Muscle of leg (tissue), 16 donors: ENCODE measurements at places on chromosomes 16 and 17. TPM values are rescaled to one million over a fixed set of nuclear protein-coding genes. Genes with fewer than 3 reads are reported as not detected.

GRCh38 chr17:49104511-49105074 lies 28.0 kb upstream of the B4GALNT2 start:
- DNase-seq = no peak

- DNase-seq = no peak
These were observed 326.7 kb downstream of the CDH13 start for GRCh38 chr16:82953517-82953916.

DNA sequence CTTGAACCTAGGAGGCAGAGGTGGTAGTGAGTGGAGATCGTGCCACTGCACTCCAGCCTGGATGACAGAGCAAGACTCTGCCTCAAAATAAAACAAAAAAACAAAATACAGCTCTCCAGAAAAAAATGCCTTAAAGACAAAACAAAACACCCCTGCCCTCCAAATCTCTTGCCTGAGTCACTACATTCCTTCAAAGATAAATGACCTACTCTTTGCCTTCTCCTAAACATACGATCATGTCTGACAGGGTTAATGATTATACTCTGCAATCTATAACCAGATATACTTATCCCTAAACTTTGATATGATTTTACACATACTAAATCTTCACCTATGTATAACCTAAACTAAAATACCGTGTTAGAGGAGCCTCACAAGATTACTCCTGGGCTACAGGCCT lies 1.4 kb upstream of the SETD6 start:
- no peak for DNase-seq

GRCh38 chr16:19860166-19861041 lies 24.2 kb downstream of the GPRC5B start:
- DNase-seq = no peak

The ARHGAP23 gene
- 29.3 TPM for polyA plus RNA-seq

DNA sequence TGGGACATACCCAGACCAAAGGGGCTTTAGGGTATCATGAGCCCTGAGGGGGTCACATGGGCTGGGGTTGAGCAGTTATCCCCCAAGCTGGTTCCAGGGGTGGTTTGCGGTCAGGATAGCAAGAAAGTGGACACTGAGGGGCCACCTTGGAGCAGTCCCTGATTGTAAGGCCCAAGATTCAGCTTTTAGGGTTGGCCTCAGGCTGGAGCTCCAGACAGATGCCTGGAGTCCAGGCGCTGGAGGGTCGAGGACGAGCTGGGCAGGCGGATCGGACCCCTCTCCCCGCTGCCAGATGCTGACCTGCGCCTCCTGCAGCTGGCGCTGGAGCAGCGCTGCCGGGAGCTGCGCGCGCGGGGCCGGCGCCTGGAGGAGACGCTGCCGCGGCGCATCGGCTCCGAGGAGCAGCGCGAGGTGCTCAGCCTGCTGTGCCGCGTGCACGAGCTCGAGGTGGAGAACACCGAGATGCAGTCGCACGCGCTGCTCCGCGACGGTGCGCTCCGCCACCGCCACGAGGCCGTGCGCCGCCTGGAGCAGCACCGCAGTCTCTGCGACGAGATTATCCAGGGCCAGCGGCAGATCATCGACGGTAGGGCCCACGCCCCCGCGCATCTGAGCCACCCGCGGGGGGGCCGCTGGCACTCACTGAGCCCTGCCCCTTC lies 10.0 kb downstream of the BTBD17 start:
- no peak for DNase-seq

DNA sequence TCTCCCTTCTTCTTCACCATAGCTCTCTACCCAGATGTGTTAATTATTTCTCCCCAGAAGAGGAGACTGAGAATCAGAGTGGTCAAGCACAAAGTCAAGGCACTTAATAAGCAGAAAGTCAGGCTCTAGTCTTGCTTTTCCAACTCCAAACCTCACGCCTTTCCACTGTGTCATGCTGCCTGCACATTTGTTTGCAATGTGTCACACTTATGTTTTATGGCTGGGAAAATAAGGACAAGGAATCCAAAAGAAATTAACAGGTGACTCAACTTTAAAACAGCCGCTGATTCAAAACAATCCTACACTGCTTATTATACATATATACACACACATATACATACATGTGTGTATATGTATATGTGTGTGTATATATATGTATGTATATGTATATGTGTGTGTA lies 255.7 kb upstream of the DYNLRB2 start:
- no peak for DNase-seq

DNA sequence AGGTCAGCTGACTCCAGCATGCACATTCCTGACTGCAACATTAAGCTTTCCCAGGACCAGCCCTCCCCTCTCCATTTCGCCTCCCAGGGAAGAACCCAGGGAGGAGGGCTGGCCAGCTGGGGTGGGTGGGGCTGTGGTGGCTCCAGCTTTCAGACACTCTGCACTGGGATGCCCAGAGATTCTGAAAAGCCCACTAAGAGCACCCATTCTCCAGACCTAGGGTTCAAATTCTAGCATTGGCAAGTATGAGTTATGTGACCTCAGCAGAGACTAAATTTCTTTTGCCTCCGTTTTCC lies 7.8 kb downstream of the DLX3 start:
- no peak for DNase-seq

The CCT6B gene
- polyA plus RNA-seq = 2.0 TPM

The BAHCC1 gene
- 8.5 TPM for polyA plus RNA-seq

DNA sequence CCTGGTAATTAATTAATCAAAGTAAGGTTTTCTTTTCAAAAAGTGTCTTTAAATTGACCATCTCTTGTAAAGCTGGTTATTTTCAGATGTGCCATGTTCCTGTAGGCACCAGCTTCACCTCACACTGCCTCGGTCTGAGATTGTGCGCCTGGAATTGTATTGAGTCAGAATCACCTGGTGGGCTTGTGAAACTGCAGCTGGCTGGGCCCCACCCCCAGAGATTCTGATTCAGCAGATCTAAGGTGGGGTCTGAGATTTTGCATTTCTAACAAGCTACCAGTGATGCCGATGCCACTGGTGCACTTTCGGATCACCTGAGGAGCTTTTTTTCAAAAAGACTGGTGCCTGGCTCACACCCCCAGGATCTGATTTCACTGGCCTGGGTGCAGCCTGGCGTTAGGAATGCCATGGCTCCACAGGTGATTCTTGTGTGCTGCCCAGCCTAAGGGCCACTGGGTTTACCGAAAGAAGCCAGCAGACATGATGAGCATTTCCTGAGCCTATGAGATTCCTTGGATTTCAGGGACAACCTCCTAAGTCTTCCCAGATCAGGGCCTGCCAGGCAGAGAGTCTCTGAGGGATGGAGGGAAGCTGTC lies 59.2 kb upstream of the TOB1 start:
- no peak for DNase-seq

The PITPNC1 gene
- 9.4 TPM for polyA plus RNA-seq

DNA sequence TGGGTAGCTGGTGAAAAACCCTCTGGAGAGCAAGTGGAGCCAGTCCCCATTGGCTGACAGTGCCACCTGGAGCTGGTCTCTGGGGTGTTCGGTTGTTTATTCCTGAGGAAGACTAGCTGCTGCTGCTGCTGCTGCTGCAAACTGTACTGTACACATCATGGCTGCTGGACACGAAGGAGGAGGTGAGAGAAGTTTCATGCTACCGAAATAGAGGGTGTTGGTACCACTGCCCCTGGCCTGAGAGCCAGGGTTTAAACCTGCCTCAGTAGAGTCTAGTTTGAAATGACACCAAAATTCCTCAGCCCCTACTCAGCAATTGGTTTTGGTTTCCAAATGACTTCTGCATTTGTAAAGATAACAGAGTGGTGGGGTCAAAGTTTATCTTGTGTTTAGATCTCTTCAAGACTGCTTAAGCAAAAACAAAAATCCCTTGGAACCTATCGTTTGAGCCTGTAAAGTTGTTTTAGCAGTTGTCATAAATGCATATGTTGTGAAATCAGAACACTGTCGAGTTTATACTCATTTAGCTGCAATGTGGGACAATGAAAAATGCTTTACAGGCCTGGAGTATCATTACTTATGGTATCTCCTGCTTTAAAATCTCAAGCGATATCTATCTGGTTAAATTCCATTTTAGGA lies 40.8 kb downstream of the CYB5B start:
- DNase-seq = no peak

GRCh38 chr17:36148559-36149295 lies 27.7 kb downstream of the TBC1D3B start:
- DNase-seq = peak; percentile 57

DNA sequence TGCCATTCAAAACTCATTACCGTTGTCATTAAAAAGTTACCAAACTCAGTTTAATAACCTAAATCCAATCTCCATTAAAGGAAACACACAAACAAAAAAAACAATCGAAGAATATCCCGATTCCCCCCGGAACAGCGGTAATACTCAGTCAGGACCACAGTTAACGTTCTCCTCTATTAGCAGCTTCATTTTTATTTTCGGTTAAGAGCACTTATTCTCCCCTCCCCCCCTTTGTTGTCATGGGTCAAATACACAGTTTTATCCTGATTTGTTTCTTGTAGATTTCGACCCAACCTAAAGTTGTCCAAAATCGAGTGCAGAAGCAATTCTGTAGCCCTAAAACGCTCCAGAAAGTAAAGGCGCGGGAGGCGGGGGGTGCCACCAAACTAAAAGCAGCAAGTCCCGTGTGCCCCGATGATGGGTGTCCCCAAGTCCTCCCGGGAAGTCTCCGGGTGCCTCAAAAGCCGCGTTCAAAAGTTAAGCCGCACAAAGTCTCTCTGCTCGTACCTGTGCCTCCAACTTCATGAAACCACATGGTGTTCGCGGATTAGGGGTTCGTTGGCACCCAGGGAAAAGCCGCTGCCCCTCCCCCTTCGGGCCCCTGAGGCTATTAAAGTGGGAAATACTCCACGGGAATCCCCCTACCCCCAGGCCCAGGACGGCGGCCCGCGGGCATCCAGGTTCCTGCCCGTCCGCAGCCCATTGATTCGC lies 996 bp downstream of the SUMO2 start:
- peak; percentile 33 for DNase-seq

The DLG4 gene
- 16.7 TPM for polyA plus RNA-seq

GRCh38 chr16:83115491-83116232 lies 488.9 kb downstream of the CDH13 start:
- no peak for DNase-seq

The OR3A2 gene
- polyA plus RNA-seq = 0.11 TPM

- DNase-seq = peak; percentile 64
These were observed 44.7 kb downstream of the ABCC1 start for GRCh38 chr16:15993946-15994665.

DNA sequence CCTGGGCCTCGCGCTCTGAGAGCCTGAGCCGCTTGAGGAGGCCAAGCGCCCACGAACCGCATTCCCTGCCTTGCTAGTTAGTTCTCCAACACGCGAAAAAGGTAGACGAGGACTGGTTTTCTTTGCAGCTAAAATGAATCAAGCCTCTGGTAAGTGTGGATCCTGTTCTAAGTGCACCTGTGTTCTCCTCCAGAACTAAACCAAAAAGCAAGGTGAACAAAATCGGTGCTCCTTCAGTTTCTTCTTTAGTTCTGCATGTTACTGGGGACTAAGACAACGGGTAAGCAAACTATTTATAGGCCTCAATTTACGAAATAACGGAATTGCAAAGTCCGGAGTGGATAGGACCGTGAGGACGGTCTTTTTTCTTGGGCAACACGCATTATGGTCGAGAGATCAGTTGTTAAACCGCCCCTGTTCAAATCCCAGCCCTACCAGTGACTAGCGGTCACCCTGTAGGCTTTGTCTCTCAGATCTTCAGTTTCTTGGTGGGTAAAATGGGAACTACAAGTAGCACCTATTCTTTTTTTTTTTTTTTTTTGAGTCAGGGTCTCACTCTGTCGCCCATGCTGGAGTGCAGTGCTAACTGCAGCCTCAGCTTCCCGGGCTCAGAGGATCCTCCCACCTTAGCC lies 993 bp upstream of the ANKRD11 start:
- DNase-seq = no peak

- DNase-seq = no peak
These were observed 48.7 kb downstream of the CCDC42 start for GRCh38 chr17:8695916-8696415.
